ENCODE measurements at places on chromosomes 11 and 22. TPM values are rescaled to one million over a fixed set of nuclear protein-coding genes. Genes with fewer than 3 reads are reported as not detected.
A peak's percentile ranks its signal among the peaks of the same experiment; 100 is the strongest.

- no peak for DNase-seq
These were observed 86.6 kb downstream of the RTL6 start for GRCh38 chr22:44411226-44412135.

GRCh38 chr11:108698844-108699642, 34.2 kb downstream of the DDX10 start:
- DNase-seq, result no peak

DNA sequence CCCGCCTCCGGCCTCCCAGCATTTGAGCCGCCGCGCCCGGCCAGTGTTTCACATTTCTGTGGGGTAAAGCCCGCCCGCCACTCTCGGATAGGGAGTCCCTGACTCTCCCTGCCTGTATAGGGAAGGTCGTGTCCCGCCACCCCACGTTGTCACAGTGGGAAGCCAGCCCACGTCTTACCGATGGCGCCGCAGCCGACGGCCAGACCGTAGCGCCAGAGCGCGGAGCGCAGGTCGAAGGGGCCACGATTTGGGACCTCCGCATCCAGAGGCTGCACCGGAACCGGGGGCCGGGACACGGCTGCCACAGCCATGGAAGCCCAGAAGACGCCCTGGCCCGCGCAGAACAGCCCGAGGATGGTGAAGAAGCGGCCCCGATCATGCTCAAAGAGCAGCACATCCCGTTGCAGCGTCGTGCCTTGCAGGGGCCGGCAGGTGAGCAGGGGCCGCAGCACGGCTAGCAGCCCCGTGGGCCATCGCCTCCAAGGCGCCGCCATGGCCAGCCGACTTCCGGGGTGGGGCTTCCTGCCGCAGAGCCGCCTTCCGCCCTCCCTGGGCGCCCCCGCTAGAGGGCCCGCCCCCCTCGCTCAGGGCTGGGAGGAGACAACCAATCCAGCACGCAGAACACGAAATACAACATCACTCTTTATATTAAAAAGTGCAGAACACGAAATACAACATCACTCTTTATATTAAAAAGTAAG, at the start of gene TMEM223:
Gene TMEM223, minus strand, starts transcription at position 506 of the 701 bp plus-strand sequence. Its CDS starts 12 bp downstream, at position 494.
- peak; percentile 89 for DNase-seq

GRCh38 chr11:110433393-110434333, 3.9 kb downstream of the FDX1 start:
- DNase-seq, result no peak

- no peak for DNase-seq
These were observed 92.9 kb upstream of the ISX start for GRCh38 chr22:34973016-34973415.

GRCh38 chr11:119027561-119028345, 2.9 kb downstream of the SLC37A4 start:
- no peak for DNase-seq

DNA sequence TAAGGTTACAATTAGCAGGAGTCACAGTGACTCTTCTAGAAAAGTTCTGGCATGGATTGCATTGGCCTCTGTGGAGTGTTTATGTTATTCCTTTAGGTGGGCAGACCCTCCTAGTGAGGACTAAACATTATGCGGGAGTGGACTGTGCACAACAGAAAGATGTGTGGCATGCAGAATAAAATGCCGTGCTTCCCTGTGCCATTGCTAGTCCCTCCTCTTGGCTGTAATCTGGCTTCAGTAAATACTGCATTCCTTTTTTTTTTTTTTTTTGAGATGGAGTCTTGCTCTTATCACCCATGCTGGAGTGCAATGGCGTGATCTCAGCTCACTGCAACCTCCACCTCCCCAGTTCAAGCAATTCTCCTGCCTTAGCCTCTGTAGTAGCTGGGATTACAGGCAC, 45.0 kb downstream of the SLC5A1 start:
- DNase-seq, result no peak

Gene SCN3B
- not detected for total RNA-seq

DNA sequence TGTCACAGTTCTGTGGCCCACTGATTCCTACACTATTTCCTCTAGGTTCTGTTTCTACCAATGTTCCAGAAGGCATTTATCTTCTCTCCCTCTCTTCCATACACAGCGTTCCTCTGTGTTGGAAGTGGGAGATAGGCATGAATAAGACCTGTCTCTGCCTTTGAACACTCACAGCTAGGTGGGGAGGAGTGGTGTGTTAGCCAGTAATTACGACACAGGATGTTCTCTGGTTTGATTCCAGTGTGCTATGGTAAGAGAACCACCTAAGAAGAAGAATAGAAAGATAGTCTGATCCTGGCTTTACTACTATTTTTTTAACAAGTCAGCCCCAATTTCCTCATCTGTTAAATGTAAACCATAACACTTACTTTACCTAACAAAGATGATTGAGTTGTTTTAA, 200.2 kb upstream of the MTMR2 start:
- DNase-seq, result no peak

Gene RCOR2
- total RNA-seq, result 0.34 TPM

DNA sequence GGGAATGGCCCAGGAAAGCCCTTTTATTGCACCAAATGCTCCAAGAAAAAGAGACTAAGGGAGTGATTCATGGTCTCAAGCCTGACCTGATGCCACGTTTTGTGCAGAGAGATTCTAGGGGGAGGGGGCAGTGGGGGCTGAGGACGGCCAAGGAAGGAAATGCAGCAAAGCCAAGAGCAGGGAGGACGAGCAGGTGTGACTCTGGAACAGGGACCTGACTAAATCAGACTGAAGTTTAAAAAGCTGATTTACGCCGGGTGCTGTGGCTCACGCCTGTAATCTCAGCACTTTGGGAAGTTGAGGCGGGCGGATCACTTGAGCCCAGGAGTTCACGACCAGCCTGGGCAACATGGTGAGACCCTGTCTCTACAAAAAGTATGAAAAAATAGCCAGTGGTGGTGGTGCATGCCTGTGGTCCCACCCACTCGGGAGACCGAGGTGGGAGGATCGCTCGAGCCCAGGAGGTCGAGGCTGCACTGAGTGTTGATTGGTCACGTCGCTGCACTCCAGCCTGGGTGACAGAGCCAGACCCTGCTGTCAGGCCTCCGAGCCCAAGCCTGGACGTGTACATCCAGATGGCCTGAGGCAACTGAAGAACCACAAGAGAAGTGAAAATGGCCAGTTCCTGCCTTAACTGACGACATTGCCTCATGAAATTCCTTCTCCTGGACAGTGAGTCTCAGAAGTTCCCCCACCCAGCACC, 10.8 kb upstream of the IFITM3 start:
- DNase-seq, result no peak

- DNase-seq, result peak; percentile 38
These were observed 670 bp downstream of the NEFH start for GRCh38 chr22:29480512-29481264.

Gene PRG3
- total RNA-seq, result not detected

DNA sequence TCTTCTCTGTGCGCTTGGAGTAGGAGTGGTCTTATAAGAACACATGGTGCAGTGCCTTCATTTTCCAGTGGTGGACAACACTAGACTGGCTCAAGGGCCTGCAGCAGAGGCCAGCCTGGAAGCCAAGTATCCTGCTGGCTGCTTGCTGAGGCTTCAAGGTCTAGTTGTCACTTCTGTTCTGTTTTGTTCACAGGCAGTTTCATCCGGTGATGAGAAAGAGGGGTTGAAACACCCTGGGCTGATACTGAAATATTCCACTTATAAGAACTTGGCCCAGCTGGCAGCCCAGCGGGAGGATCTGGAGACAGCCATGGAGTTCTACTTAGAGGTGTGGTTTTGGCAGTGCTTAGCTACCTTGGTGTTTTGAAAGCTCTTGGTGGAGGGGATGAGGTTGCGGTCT, 29.8 kb downstream of the CABIN1 start:
- no peak for DNase-seq

GRCh38 chr22:39170825-39171622, 18.5 kb upstream of the CBX7 start:
- DNase-seq, result peak; percentile 79

DNA sequence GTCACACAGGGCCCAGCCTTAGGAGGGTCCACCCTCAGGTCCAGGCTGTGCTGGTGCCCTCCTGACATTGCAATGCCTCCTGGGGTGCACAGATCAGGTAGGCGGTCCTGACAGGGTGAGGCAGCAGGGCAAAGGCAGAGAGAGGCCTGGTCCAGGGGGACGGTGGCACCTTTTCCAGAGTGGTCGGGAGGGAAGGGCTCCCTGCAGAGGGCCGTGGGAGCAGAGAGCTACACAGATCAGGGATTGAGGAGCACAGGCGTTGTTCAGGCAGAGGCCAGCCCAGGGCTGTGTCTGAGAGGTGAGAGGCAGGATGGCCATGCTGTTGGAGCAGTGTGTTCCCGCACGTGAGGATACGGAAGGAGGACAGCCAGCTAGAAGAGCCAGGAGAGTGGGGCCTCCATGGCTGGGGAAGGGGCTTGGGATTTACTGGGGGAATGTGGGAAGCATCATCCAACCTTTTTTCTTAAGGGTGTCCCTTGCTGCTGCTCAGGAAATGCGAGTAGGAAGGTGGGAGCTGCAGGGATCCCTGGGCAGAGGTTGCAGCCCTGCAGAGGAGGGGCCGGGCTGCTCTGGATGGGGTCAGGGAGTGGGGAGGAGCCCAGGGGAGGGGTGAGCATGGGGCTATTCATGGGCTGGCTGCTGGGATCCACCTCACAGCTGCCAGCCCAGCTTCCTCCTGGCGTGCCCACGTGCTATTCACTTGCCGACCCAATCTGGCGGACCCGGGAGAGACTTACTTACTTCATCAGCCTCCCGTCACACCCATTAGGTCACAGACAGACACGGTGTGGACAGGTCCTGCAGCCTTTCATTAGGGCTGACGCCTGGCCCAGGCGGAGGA, 1516.4 kb downstream of the TBC1D22A start:
- no peak for DNase-seq

- DNase-seq, result no peak
These were observed 11.7 kb downstream of the EIF3L start for GRCh38 chr22:37860796-37861421.

- DNase-seq, result no peak
These were observed 812.6 kb downstream of the OPCML start for GRCh38 chr11:132719684-132720083.

Gene TMPRSS6
- total RNA-seq, result 2.3 TPM

- DNase-seq, result no peak
These were observed 76.2 kb upstream of the ARHGAP32 start for GRCh38 chr11:129268371-129268770.

GRCh38 chr11:114157476-114158050, 98.1 kb downstream of the ZBTB16 start:
- no peak for DNase-seq

GRCh38 chr22:27125539-27125938, 468.2 kb downstream of the MIAT start:
- no peak for DNase-seq

- no peak for DNase-seq
These were observed 81.8 kb upstream of the KCNQ1OT1 start for GRCh38 chr11:2781408-2782274.

Gene IGLL1
- total RNA-seq, result not detected

Gene VPS11
- 23.5 TPM for total RNA-seq

- no peak for DNase-seq
These were observed 785 bp downstream of the CLPB start for GRCh38 chr11:72433455-72434036.

- DNase-seq, result peak; percentile 41
These were observed 201.2 kb upstream of the E2F8 start for GRCh38 chr11:19441752-19442553.

DNA sequence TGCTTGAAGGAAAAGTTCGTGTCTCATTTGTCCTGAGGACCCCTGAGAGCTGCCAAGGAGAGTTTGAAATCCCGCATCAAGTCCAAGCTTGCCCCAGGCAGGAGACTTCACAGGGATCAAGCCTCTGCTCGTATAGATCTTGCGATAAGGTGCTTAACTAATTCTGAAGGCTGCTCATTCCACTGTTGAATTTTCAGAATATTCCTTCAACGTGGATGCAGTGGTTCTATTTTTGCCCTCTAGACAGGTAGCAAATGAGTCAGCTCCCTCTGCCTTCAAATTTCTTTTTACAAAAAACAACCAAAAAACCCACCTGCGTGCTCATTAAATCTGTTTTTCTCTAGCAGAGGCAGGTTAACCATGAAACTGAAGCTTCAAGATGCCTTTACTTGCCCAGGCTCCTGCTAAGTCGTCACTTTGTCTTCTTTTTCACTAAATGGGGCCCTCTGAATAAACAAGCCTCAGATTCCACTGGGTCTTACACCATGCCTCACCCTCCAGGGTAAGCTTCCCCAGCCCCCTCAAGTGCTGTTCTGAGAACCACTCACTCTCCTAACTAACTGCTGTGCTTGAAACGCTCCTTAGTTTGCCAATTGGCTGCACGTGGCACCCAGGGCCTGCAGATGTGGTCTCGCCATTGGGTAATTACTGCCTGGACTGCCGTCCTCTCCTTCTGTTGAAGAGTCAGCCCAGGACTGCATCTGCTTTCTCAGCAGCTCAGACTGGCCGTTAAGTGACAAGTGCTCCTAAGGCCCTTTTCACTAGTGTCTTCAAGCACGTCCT, 105.0 kb downstream of the TRPC6 start:
- DNase-seq, result no peak

- DNase-seq, result no peak
These were observed 333.4 kb upstream of the MPPED2 start for GRCh38 chr11:30919389-30920152.

- DNase-seq, result no peak
These were observed 16.9 kb upstream of the WNT7B start for GRCh38 chr22:45993841-45994240.

- DNase-seq, result no peak
These were observed 68.4 kb downstream of the TBC1D22A start for GRCh38 chr22:46830841-46831240.

GRCh38 chr11:86740628-86741483, 59.5 kb upstream of the PRSS23 start:
- DNase-seq, result no peak

Gene PPFIBP2
- 0.62 TPM for total RNA-seq

Gene DTX4
- total RNA-seq, result 0.05 TPM

Gene NKAPD1
- total RNA-seq, result 33.0 TPM

GRCh38 chr11:8250434-8250833, 13.2 kb downstream of the LMO1 start:
- DNase-seq, result no peak

GRCh38 chr11:113932788-113933187, 28.2 kb downstream of the HTR3B start:
- no peak for DNase-seq

Gene LRP5
- 21.4 TPM for total RNA-seq

GRCh38 chr11:810040-810567, 337 bp downstream of the RPLP2 start:
- DNase-seq, result no peak

Gene PGA5
- total RNA-seq, result not detected

Gene FGF19
- total RNA-seq, result not detected

Gene OR5B21
- not detected for total RNA-seq

Data from activated T-helper 1 cell treated with anti-CD3 and anti-CD28 coated beads, Interleukin-12 subunit alpha, Interleukin-12 subunit beta, Interleukin-2, Interleukin-4 antibody, amounts not matched to agents 30 ng/mL and 10 ng/mL and 1 ng/mL, durations not matched to agents 14 hours and 24 hours and 36 hours (primary cell).